Natural killer cell (primary cell): ENCODE measurements at places on chromosomes 16 and 17. TPM values are rescaled to one million over a fixed set of nuclear protein-coding genes. Genes with fewer than 3 reads are reported as not detected.

CISD3 gene
- total RNA-seq = 37.4 TPM

DNA sequence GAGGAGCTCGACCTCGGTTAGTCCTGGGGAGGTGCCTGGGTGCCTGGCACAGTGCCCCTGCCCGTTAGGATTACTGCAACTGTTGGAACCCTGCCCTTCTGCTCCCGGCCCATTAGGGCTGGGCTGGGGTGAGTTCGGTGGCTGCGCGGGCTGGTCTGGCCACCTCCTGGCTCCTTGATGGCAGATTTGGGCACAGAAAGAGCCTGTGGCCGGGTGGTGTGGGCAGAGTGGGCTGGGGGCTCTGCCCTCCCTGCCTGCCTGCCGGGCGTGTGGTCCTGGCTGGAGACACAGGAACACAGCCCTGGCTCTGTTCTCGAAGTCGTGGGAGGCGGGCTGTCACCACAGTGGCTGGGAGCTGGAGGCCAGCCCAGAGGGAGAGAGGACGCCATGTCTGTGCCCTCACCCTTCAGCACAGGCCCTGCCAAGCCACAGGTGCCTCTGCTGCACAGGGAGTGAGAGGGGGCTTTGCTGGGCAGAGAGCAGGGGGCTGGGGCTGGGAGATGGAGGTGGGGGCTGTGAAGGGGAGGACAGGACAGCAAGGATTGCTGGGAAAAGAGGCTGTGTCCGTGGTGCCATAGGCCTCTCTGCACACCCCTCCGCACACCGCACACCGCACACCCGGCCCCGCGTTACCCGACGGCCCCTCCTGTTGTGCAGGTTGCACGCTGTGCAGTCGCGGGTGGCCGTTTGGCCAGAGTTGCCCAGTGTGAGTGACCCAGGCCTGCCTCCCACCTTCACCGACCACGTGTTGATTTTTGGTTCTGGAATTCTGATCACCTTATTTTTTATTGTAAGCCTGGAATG, 236.6 kb upstream of the GSE1 start:
- DNase-seq = no peak

DNA sequence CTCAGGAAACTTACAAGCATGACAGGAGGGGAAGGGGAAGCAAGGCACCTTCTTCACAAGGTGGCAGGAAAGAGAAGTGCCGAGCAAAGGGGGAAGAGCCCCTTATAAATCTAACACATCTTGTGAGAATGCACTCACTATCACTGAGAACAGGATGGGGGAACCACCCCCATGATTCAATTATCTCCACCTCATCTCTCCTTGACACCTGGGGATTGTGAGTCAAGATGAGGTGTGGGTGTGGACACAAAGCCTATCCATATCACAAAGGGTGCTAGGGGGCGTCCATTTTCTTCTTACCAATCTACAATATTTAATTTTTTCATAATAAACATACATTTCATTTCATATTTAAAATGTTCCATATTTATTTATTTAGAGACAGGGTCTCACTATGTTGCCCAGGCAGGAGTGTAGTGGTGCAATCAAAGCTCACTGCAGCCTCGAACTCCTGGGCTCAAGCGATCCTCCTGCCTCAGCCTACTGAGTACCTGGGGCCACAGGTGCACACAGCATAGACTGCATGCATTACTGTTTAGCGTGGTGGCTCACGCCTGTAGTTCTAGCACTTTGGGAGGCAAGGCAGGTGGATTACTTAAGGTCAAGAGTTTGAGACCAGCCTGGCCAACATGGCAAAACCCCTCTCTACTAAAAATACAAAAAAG, 26.5 kb upstream of the FAAP100 start:
- no peak for DNase-seq

DNA sequence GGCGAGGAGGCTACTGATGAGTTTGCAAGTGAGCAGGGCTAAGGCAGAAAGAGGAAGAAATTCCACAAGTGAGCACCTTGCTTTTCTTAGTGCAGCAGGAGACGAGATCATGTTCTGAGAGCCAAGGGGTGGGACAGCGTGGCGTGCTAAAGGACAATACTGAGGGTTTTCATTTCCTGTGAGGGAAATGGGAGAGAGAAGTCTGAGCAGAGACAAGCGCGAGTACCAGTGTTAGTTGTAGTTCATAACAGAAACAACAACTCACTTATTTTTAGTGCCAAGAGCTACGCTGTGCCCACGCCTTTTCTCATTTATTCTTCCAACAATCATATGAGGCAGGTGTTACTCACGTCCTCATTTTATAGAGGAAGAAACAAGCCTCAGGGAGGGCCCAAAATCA, 2.3 kb downstream of the SPACA3 start:
- DNase-seq = no peak
